ENCODE measurements at places on chromosomes 13 and 19.

GRCh38 chr19:44019498-44019897, 5.7 kb upstream of the ZNF222 start:
- DNase-seq: no peak

- DNase-seq: no peak
Measured at GRCh38 chr13:78608688-78609463, 5.5 kb upstream of the POU4F1 start.

DNA sequence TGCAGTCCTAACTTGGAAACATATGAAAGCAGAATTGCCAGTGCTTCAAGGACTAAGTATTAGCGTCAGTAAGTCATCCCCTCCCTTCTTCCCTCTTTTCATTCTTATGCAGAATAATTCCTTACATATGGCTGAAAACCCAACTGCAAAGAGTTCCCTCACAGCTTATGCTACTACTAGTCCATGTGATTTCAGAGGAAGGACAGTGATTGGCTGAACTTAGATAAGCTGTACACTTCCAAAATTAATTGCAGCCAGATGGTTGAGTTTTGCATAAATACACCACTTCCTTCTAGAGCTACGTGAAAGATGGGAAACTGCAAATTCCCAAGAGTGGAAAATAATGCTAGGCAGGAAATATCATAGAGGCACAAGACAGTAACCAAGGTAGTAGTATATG, 730.4 kb downstream of the OLFM4 start:
- no peak for DNase-seq

DNA sequence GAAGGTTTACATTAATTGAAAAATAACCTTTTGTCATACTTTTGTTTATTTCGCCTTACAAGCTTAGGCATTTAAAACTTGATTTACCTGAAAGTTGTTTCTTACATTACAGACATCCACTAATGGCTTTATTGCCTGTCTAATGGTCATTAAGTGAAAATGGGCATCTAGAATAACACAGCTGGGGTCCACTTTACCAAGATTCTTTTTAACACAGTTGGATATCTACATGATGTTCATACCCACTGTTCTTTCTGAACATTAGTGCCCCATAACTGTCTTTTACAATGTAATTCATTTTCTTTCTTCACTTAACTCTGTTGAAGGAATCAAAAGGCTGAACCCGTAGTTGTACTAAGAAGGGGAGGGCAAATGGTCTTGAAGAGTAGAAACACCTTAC, 19.8 kb upstream of the KLHL1 start:
- no peak for DNase-seq

GRCh38 chr13:75770592-75771011, 134.5 kb downstream of the LMO7 start:
- DNase-seq: no peak
